ENCODE measurements at places on chromosomes 7 and 10. TPM values are rescaled to one million over a fixed set of nuclear protein-coding genes. Genes with fewer than 3 reads are reported as not detected.

- no peak for DNase-seq
Observed at GRCh38 chr10:43845121-43845520, 196.4 kb upstream of the ZNF32 start.

- DNase-seq, result no peak
Observed at GRCh38 chr7:76356823-76357222, 2.0 kb downstream of the YWHAG start.

NYAP1 gene
- 55.0 TPM for total RNA-seq

DNA sequence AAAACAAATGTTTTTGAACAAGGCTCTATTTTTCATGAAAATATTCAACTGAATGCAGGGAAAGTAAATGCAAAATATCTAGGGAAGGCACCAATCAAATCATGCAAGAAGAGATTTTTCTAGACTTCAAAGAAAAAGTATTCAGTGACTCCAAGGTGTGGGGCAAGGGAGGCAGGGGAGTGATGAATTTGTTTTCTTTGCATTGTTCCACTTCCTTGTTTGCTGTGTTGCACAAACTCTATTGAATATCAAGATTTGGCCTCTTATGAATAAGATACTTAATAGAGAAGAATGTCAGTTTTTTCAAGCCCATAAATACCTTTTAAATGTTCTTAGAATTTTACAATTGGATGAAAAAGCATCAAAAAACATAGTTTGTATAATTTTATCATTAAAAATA, 26.4 kb downstream of the STEAP1 start:
- no peak for DNase-seq

- no peak for DNase-seq
Observed at GRCh38 chr7:90602303-90602702, 6.2 kb downstream of the CDK14 start.

DNA sequence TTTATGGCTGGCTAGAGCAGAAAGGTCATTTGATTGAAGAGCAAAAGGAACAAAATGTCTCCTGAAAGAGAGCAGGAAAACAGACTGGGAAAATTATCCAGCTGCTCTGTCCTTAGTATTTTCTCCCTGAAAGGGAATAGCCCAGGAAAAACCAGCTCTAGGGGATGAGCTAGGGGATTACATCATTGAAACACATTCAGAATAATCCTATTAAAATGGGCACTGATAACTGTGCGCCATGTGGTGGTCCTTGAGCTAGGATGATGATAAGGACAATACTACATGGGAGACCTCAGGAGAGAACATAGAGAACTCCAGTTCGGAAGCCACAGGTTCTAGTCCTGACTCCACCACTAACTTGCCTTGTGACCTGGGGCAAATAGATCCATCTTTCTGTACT, 873.8 kb downstream of the TYW1 start:
- DNase-seq, result no peak

PTN gene
- total RNA-seq, result 154 TPM

GRCh38 chr10:114444819-114445218, 40.5 kb upstream of the AFAP1L2 start:
- no peak for DNase-seq

- peak; percentile 10 for DNase-seq
Observed at GRCh38 chr7:64877714-64878610, 25.1 kb upstream of the ZNF273 start.

GRCh38 chr10:48523820-48524758, 80.8 kb downstream of the ARHGAP22 start:
- DNase-seq, result peak; percentile 59

GRCh38 chr7:88300401-88300945, 6.2 kb downstream of the STEAP4 start:
- no peak for DNase-seq

DNAH11 gene
- total RNA-seq, result 0.82 TPM

- no peak for DNase-seq
Observed at GRCh38 chr7:130379532-130379920, 768 bp upstream of the CPA1 start.

TMEM270 gene
- not detected for total RNA-seq

DNA sequence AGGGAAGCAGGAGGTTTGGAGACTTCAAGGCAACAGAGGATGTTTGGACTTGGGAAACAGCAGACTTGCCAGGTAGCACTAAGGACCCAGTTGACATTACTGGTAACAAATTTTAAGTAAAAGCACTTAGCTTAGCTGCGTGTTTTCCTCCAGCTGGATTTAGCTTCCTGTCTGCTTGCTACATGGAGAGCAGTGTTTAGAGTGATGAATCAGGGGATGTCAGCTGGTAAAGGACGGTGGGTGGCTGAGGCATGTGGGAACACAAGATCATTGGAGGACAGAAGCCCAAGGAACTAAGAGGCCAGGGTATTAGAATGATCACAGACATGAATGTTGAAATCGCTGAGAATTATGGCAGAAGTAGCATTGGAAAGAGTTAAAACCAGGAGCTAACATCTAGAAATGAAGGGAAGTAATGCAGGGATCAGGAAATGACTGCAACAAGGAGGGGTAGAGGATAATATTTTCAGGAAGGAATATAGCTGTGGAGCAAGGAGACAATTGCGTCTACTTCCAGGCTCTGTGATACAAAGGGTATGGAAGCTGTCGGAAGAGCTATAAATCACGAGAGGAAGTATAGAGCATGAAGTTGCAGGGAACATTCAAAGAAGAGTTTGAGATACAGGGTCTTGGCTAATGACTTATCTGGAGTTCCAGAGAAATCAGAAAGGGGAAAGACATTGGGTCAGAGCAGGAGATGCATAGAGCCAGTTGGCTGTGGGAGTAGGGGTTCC, 34.4 kb downstream of the CALD1 start:
- DNase-seq, result no peak

GRCh38 chr7:44431091-44431608, 59.3 kb downstream of the NUDCD3 start:
- no peak for DNase-seq

GRCh38 chr10:118534136-118534535, 61.3 kb downstream of the PRLHR start:
- no peak for DNase-seq

DNA sequence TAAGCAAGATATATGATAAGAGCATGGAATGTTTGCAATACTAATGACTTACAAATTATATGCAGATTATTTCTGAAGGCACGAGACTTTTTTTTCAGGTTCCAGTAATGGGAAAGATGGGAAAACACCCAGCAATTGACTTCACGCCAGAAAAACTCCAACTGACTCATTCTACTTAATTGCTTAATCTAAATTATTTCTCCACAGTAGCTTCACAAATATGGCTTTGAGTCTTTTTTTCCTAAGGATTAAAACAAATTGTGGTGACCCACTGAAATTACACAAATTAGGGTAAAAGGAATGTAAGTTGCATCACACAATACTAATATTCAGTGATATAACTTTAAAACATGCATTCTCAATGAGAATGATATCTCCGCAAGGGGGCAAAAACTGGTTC, 138.7 kb downstream of the GNAI1 start:
- no peak for DNase-seq

DNA sequence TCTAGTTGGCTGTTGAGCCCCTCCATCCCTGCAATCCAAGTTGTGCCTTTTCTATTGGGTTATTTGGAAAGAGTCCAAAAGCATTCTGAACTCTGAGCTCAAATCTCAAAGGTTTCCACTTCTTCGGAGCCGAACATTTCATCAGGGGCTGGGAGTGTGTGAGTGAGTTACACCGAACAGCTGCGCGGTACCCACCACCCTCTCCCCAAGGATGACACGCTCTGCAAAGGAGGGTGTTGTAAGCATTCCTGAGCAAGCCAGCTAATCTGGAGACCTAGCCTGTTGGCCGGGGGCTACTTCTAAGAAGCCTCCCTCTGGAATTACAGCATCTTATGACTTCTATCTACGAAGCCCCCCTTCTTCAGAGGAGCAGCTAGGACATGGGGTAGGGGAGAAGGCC, 270.5 kb downstream of the CREB5 start:
- DNase-seq, result no peak

DNA sequence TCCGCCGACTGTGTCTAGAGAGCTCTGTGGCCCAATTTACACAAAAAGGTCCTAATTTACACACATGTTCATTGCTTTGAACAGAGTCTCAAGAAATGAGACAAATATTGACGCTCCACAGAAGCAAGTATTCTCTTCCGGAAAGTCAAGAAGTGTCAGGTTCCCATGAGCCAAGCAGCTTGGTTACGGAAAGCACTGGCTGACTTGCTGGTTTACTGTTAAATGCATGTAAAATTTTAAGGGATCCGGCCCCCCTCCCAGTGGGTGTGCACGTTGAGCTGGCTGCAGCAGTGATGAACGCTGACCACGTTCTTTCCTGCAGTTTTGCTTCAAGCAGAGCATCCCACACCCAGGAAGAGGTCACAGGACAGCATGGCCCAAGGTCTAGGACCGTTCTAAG, 76.8 kb downstream of the DIP2C start:
- no peak for DNase-seq

GRCh38 chr7:152395112-152395511, 40.7 kb downstream of the KMT2C start:
- no peak for DNase-seq

GRCh38 chr7:44315301-44315903, 10.0 kb downstream of the CAMK2B start:
- DNase-seq, result no peak

DNA sequence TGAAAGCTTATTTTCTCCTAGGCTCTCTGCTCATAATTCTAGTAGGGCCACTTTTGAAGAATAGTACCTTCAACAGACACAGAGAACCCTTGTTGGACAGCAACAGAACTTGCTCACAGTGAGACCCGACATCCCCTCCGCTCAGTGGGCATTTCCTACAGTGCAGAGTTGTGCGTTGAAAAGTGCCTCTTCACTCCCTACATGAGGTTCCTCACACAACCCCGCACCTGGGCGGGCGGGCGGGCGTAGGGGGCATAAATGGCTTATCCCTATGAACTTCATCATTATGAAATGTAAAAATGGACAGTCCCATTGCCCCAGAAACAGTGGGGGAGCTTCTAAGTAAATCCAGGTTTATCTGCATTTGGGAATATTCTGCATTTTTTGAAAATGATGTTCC, 174.9 kb downstream of the MGMT start:
- DNase-seq, result no peak

CREB5 gene
- 4.5 TPM for total RNA-seq

GRCh38 chr7:25908154-25908949, 243.6 kb upstream of the NFE2L3 start:
- no peak for DNase-seq

GRCh38 chr7:22350466-22351328, 6.3 kb downstream of the RAPGEF5 start:
- DNase-seq, result no peak

DNA sequence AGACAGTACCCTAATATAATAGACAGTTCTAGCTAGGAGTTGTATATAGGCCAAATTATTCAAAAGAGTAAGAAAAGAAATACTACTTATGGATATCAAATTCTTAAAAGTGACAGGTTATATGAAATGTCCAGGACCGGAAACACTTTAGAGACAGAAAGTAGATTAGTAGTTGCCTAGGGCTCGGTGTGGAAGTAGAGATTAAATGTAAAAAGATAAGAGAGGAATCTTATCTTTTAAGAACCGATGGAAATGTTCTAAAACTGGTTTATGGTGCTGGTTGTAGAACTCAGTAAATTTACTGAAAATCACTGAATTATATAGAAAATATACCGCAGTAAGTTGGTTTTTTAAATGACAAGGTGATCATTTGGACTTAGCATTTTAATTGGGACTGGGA, 147.5 kb upstream of the ASAH2 start:
- no peak for DNase-seq

- DNase-seq, result no peak
Observed at GRCh38 chr10:124725791-124726190, 18.4 kb downstream of the FAM53B start.

GRCh38 chr7:70646536-70647248, 485.3 kb upstream of the GALNT17 start:
- DNase-seq, result no peak

PRKAR1B gene
- total RNA-seq, result 80.7 TPM
